LHCN-M2 (cell line): ENCODE measurements at places on chromosomes 3 and 15.

GRCh38 chr15:68424754-68425390 lies 7.1 kb downstream of the ITGA11 start:
- no peak for DNase-seq

GRCh38 chr3:134211797-134212196 lies 38.9 kb downstream of the RYK start:
- DNase-seq: peak; percentile 43

DNA sequence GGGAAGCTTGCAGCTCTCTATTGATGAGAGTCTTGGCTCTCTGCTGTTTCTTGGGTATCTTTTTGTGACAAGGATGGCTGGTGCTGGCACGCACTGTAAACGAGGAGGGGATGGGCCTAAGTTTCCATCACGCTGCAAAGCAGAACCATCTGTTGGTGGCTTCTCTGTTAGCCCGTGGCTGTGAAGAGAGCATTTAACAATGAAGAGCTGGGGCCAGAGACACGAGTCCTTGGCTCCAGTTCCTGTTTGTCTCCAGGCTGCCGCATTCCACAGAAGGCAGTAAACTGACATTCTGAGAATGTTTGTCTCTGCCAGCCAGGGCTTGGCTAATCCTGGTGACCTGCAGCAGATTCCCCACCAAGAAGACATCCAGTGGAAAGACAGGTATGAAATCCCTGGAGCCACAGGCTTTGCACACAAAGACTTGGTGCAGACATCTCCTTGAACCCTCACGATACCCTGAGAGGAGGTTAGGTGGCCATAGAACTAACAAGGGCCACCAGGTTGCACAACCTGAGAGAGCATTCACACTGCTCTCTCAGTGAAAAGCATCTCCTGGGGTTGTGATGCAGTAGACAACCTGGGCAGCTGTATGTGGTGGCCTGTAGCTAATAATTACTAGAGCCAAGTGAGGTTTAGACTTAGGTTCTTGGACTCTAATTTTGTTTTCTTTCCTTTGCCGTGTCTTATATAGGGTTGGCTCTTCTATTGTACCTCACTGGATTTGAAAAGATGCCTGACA lies 130.9 kb downstream of the ASB7 start:
- peak; percentile 35 for DNase-seq

DNA sequence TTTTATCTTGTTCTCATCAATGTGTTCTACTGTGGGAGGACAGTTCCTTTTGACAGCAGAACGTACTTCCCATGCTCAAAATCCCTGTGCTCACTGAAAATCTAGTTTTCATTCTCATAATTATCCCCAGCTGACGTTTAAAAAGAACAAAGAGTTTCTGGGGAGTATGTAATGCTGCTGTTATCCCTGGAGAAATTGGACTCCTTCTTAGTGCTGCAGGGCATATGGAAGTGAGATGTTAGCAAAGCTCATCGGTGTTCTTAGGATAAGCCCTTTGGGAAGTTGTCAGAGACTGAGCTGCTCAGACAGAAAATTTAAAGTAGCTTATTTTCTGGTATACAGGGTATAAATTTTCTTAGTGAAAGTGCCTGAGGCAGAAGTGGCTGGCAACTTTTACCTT lies 66.5 kb downstream of the CDAN1 start:
- DNase-seq: no peak

- no peak for DNase-seq
Observed at GRCh38 chr3:187198490-187198889, 1.2 kb downstream of the RTP1 start.

GRCh38 chr3:154690413-154690812 lies 260.4 kb upstream of the GPR149 start:
- no peak for DNase-seq

GRCh38 chr3:188680189-188680588 lies 491.6 kb upstream of the TPRG1 start:
- no peak for DNase-seq

DNA sequence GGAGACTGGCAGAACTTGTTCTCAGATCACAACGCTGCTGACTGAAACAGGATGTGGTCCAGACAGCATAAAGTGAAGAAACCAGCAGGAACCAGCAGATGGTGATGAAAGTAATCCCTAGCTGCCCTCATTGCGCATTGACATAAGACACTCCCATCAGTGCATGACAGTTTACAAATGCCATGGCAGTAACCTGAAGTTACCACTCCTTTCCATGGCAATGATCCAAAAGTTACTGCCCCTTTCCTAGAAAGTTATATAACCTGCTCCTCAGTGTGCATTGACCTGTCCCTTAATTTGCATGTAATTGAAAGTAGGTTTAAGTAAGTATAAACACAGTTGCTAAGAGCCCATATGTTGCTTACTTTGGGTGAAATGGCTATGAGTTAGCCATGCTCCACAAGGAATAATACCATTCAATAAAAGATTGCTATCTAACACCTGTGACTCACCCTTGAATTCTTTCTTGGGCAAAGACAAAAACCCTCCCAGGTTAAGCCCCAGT lies 149.1 kb upstream of the CD96 start:
- DNase-seq: no peak

DNA sequence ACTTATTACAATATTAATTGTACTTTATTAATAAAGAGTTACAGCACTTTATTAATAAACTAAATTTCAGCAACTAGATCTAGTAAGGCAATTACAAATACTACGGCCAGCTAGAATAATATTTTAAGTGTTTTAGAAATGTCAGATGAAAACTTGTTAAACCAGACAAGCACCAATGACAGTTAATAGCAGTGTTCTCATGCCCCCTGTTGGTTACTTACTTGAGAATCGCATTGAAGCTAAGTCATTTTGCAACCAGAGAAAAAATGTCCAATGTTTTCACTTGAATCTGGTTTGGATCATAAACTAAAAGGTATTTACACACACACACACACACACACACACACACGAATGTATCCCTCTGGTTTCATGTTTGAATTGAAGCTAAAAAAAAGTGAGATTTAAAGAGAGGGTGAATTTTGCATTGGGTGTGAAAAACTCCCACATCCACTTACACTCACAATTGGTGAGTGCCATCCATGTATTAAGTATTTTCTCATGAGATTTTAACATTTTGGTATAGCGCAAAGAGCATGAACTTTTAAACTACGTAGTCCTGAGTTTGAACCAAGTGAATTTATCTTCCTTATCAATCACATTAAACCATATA lies 347.7 kb downstream of the ZBBX start:
- peak; percentile 11 for DNase-seq

DNA sequence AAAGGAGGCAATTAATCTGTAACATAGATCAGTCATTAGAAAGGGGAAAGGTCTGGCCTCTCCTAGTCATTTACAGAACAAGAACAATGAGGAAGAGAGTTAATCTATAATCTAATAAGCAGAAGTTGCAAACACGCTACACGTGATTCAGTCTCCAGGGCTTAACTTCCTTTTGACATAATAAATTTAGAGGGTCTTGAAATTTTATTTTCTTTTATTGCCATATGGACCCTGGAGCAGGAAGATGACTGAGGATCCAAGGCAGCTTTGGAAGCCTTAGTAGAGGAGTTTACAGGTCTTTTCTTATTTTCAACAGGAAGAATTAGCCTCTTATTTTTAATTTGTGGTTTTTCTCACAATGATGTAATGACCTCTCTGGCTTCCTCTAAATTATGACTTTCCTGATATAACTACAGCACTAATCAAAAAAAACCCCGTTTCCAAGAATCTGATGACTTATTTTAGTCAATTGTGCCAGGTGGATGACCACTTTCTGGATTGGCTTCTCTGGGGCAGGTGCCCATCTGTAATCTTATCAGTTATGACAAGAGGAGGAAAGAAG lies 32.2 kb downstream of the ADGRG7 start:
- no peak for DNase-seq

DNA sequence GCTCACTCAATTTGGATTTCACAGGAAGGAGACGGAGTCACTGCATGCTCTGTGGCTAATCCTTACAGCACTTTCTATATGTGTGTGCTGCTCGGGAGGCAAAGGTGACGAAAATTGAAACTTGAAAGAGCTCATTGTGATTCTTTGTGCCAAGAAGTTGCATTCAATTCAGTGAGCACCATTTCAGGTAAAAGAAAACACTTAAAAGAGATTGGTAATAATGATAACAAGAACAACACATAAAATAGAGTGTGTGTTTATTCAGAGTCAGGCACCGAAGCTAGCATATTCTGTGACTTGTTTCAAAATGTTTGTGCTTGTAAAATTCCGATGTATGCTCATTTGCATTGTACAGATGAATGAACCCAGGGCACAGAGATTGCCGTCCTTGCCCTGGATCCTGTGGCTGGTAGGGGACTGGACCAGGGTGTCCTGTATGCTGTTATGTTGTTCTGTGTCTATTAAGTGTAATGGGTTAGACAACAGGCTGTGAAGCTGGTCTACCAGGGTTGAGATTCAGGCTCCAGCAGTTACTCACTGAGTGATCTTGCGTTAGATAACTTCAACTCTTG lies 193.3 kb upstream of the PROK2 start:
- no peak for DNase-seq

DNA sequence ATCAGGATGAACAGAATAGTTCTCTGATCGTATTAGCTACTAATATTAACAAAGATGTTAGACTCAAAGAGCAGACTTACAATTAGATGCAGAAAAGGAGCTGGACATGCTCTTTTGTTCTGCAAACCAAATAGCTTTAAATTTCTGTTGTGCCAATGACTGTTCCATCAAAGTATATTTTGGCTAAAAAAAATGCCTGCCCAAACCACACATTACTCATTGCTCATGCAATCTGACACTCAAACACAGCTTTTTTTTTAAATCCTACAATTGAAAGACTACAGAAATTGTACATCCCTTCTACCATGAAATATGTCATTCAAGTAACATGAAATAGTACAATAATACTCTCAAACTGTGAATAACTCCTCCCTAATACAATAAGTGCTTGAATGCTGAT lies 48.6 kb downstream of the SHOX2 start:
- peak; percentile 52 for DNase-seq

GRCh38 chr3:113606539-113607218 lies 74.3 kb downstream of the SIDT1 start:
- no peak for DNase-seq

GRCh38 chr3:72288955-72289691 lies 504.2 kb upstream of the PROK2 start:
- DNase-seq: peak; percentile 58

GRCh38 chr3:65551945-65552344 lies 486.8 kb downstream of the MAGI1 start:
- no peak for DNase-seq

DNA sequence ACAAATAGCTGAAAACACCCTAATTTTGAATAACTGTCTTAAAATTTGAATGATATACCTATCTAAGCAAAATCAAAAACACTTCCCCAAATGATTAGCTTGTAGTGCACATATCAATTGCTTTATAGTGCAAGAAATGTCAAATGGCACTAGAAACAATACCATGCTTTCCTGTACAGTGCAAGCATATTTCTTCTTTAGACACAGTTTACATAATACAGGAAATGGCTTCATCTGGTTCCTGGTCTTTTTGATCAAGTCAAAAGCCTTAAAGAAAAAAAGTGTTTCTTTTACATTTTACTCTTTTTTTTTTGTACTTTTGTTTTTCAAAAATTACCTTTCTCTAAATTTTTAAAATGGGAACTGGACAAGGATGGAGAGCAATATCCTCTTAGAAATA lies 352.1 kb downstream of the MECOM start:
- DNase-seq: no peak

DNA sequence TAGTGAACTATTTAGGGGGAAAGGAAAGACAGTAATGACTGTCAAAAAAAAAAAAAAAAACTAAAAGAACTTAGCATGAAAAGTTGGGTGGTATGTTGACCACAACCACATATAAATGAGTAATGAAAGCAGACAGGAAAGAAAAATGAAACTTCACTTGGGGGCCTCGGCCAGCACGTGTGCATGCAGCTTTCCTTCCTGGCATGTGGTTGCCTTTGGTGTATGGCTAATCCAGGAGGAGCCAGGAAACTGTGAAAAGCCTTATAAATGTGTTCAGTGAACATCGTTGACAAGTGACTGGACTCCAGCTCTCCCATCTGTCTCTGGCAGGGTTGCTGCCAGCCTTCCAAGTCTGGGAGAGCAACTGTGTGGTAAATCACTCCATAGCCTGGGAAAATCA lies 195.1 kb downstream of the DTWD1 start:
- DNase-seq: peak; percentile 97

DNA sequence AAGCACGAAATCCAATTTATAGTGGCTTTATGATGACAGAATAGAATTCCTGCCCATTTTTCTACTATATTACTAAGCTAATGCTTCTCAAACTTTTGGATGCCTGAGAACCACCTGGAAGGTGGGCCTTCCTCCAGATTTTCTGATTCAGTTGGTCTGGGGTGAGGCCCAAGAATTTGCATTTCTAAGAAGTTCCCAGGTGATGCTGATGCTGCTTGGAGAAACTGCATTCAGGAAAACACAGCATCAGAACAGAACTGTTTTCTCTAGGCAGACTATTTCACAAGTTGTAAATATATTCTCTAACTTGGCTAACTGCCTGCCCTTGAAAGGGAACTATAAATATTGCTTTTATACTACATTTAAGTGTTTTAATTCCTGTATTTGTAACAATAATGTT lies 644.9 kb upstream of the DPPA4 start:
- no peak for DNase-seq

DNA sequence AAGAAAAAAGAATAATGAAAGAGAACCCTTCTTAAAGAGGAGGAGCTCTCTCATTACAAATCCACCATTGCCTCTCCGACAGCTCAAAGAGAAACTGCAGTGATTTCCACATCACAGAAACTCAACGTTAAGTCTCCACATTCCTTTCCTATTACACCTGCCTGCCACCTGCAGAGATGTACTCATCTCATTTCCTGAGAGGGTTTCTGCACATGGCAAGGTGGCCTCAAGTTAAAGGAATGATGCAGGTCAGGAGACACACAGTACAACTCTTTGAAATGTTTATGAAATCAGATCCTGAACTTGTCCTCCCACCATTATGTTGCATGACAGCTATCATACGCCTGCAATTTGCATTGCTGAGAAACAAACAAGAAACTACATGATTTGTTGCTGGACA lies 458.4 kb upstream of the ADAMTS9 start:
- DNase-seq: no peak

- DNase-seq: no peak
Observed at GRCh38 chr3:48696601-48697000, 10.9 kb upstream of the NCKIPSD start.

- no peak for DNase-seq
Observed at GRCh38 chr3:117556646-117557407, 847.2 kb downstream of the TUSC7 start.

GRCh38 chr3:136678981-136679380 lies 73.2 kb downstream of the STAG1 start:
- no peak for DNase-seq

DNA sequence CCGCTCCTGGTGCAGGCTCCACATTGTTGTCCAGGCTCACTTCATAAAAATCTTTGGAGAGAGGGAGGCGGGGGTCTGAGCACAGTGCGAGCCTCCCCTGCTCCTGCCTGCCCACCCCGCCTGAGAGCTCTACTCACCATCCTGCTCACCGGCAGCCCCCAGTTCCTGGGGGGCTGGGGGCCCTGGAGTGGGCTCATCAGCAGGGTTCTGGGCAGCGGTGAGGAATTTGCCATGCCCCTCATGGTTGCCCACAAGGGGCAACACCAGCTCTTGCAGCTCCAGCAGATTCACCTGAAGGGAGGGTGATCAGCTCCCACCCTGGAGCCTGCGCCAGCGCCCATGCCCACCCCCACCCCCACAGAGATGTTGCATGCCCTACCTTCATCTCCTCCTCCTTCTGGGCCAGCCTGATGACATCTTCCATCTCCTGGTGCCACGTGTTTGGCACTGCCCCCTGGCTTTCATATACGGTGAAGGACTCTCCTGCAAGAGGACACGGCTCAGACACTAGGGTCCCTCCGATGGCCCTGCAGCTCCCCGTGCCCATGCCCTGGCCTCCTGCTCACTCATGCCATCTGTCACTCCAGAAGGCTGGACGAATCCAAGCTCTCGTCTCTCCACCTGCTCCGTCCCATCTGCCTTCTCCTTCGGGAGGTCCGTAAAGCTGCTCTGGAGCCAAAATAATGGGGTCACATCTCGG lies 162.1 kb downstream of the TBC1D2B start:
- DNase-seq: no peak
